NCI-H524 (cell line): ENCODE measurements at places on chromosomes 12 and 14.

DNA sequence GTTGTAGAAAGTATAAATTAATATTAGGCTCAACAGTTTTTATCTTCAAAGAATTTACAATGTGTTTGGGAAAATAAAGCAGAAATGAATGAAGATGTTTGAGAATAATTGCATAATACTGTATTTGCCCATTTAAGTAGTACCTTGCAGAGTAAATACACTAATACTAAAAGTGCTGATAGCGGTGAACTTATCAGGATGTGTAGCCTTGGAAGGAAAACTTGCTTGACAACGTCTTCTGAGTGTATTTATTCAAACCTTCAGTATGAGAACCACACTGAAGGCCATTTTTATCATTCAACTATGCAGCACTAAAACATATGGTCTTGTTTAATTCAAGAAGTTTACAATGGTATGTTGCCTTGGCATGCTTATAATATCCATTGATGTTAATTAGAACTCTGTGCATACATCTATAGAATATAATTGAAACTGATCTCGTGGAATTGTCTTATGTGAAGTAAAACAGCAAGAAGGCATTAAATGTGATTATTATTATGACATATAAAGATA lies 41.3 kb downstream of the MSRB3 start:
- no peak for DNase-seq

DNA sequence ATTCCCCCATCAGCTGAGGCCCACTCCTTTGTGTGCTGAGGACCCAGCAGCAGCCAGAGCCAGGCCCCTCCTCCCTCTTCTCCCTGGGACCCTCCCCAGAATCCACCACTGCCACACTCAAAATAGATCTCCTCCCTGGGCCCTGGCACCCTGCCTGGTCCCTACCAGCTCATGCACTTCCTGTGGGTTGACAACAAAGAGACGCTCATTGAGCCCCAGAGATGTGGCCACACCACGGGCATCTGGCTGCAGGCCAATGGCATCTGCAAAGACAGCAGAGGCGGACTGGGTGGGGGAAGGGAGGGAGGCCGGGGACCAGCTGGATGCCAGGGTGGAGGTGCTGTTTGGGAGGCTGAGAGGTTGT lies 16.0 kb upstream of the ENDOU start:
- DNase-seq = peak; percentile 59

- no peak for DNase-seq
Measured at GRCh38 chr12:8637244-8637643, 24.6 kb upstream of the AICDA start.

DNA sequence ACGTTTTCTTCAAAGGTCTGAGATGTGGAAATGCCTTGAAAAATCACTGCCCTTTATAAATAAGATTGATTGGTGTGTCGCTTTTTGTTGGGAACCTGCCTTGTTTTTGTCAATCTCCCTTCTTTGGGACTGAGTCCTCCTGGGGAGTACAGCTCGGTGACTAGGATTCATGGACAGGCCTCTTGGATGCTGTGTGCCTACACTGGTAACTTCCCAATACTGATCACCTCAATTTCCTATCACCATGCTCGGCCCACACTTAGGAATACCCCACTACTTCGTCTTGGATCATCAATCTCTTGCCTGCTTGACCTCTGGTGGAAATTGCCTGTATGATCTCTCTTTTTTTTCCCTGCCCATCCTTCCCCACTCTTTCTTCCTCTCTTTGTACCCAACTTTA lies 34.2 kb downstream of the NTN4 start:
- no peak for DNase-seq

DNA sequence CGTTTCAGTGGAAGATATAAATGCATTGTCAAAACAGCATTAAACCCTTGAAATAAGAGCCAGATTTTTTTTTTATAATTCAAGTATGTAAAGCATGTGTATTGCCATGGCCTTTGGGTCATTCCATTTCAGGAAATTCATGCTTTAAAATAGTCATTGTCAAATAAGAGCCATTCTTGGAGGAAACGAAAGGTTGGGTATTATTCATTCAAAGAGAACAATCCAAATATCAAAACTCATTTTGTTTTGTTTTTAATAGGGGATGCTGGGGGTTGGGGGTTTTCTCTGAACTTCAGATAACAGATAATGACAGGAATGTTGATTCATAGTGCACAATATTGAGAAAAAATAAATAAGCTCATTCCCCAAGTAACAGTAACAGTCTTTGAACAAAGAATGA lies 174.4 kb upstream of the NUDT4 start:
- DNase-seq = no peak

GRCh38 chr14:60622210-60622916 lies 26.9 kb downstream of the SIX1 start:
- DNase-seq = no peak

DNA sequence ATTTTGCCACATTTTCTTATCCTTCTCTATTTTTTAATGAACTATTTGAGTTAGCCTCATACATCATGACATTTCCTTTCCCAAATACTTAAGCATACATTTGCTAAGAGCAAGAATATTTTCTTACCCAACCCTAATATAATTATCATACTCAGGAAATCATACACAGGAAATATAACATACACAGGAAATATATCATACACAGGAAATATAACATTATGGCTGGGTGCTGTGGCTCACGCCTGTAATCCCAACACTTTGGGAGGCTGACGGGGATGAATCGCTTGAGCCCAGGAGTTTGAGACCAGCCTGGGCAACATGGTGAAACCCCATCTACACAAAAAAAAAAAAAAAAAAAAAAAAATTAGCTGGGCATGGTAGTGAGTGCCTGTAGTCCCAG lies 4.9 kb downstream of the NCKAP1L start:
- DNase-seq = no peak

DNA sequence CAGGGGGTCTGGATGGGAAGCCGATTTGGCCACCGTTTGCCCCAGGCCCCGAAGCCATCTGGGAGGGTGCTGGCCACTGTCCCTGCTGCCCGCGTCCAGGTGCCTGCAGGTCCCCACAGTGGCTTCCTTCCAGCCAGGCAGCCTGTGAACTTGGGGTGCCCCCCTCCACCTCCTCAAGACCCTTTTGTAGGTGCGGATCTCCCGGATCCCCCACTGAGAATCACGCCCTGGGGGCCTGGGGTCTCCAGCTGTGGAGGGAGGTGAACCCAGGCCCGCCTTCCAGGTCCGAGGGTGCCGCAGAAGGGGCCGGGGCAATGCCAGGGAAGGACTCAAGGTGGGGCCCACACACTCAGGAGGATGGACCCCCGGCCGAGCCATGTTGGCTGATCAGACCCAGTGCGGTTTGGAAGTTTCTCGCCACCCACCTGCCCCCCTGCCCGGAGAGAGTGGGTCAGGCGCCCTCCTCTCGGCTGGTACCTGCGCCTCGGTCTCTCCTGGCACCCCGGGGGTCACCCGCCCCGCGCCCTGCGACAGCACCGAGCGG lies 1.7 kb downstream of the MMP17 start:
- peak; percentile 19 for DNase-seq

GRCh38 chr14:20866963-20867362 lies 24.2 kb upstream of the RNASE3 start:
- no peak for DNase-seq

- DNase-seq = peak; percentile 54
Measured at GRCh38 chr12:212715-213526, 1.0 kb downstream of the SLC6A12 start.

- no peak for DNase-seq
Measured at GRCh38 chr12:122111089-122111641, 32.6 kb downstream of the MLXIP start.

DNA sequence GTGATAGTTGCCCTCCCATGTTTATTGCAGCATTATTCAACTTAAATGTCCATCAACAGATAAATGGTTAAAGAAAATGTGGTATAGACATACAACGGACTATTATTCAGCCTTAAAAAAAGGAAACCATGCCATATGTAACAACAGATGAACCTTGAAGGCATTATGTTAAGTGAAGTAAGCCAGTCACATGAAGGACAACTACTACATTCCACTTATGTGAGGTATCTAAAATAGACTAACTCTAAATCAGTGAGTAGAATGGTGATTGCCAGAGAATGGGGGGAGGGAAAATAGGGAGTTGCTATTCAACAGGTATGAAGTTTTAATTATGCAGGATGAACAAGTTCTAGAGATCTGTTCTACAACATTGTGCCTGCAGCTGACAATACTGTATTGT lies 10.1 kb downstream of the PCNX4 start:
- DNase-seq = no peak

DNA sequence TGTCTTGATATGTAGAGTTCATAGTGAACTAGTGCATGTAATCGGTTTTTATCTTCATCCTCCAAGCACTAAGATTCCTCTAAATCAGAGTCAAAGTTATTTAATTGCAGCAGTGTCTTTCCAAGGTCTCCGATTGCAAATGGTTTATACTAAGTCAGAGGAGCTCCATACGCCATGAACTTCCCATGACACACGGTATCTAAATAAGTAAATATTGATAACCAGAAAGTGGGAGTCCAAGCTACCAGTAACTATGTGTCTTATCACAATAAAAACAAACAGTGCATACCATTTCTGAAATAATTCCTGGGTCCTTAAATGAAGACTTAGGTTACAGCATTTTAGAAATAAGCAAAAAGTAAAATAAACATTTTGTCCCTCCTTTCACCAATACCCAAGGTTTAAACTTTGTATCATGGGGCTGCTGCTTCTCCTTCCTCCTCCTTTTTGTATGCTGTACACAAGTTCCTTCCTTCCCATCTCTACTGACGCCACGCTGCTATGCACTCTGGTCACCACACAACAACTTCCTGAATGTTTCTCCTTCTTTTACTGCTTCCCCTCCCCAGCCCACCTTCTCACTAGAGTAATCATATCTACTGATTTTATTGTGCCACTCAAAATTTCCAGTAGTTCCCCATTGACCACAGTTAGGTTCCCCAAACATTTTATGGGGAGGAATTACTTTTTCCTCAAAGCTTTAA lies 10.7 kb downstream of the NR1H4 start:
- no peak for DNase-seq

- DNase-seq = no peak
Measured at GRCh38 chr14:26966908-26967307, 369.1 kb upstream of the NOVA1 start.

- DNase-seq = peak; percentile 73
Measured at GRCh38 chr12:92221656-92222315, 76.1 kb upstream of the BTG1 start.

GRCh38 chr14:65142914-65143625 lies 40.8 kb upstream of the MAX start:
- no peak for DNase-seq

DNA sequence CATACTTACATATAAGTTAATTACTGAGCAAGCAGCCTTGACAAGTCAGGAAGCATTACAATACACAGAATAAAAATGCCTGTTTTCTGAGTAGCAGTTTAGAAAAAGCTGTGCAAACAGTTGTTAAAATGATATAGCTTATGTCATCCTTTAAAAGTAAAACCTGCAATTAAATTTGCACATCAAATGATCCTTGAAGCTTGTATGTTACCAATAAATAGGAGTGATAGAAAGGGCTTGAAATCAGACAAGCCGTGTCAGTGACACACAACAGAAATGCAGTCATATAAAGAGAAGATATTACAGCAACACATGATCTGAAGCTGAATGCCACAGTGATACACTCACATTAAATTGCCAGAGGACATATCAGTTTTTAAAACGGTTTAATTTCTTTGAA lies 70.0 kb downstream of the EPS8 start:
- DNase-seq = no peak

GRCh38 chr14:89779707-89780106 lies 174.8 kb downstream of the EFCAB11 start:
- no peak for DNase-seq

DNA sequence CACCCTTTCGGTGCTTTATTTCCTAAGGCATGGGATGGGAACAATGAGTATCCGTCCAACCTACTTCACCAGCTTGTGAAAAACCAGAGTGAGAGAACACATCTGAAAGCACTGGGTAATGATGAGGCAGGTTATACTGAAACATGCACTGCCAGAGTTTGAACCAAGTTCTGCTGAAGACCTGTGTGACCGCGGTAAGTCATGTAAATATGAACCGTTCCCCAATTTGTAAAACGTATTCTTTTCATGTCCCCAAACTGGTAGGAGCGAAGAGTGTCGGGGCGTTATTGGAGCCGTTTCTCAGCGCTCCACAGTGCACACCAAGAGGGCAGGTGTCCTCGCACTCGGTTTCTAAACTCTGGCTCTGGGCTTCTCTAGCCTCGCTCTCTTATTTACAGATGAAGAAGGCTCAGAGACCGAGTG lies 788 bp upstream of the NGDN start:
- DNase-seq = no peak

GRCh38 chr12:65155784-65156183 lies 13.6 kb upstream of the LEMD3 start:
- no peak for DNase-seq

GRCh38 chr14:74350211-74350927 lies 2.1 kb downstream of the VRTN start:
- DNase-seq = no peak

- no peak for DNase-seq
Measured at GRCh38 chr14:101286271-101287018, 274.9 kb upstream of the DIO3 start.

DNA sequence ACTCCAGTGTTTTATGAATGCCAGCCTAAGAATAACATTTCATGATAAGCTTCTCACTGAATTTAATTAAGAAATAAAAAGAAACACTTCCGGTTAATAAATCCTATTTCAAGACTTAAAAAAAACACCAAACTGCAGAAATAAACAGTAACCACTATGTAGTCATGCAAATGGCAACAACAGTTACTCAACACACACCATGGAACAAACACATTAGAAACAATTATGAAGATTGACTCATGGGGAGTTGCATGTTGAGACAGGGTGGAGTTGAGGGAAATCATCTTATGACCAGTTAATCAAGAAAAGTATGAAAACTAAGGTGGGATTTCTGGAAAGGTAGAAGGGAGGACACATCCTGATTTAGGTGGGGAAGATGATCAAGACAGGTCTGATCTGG lies 52.7 kb downstream of the PLBD1 start:
- no peak for DNase-seq

DNA sequence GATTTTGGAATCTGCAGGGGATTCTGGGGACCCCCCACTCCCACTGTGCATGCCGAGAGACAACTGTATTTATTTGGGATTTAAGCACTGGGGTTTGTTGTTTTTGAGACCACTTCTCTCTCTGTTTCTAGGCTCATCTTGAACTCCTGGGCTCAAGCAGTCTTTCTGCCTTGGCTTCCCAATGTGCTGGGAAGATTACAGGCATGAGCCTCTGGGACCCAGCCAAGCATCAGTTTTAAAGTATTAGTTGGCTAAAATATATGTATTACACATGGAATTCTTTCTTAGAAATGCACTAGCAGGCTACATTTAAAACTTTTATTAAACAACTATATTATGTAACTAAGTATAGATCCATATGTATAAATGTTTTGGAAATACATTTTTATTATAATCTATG lies 78.3 kb downstream of the AEBP2 start:
- DNase-seq = no peak

DNA sequence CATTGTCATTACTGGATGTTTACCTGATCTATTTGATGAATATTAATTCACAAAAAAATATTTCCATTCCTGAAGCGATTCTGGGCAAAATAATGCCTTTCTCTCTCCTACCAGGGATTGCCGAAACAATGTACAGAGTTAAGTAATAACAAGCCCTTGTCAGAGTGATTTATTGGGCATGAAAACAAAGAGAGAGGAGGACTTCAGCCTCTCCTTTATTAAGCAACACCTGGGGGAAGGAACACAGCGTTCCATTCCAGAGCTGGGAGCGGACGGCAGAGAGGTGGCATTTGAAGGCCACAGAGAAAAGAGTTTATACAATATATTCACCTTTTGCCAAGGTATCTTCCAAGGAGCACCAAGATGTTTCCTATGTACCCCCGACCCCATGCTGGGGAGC lies 165.8 kb downstream of the KSR2 start:
- DNase-seq = no peak

- no peak for DNase-seq
Measured at GRCh38 chr12:95830335-95831089, 28.2 kb upstream of the SNRPF start.

GRCh38 chr14:71341156-71341555 lies 433.9 kb downstream of the PCNX1 start:
- DNase-seq = no peak
